ENCODE measurements at places on chromosomes 16 and 17.

DNA sequence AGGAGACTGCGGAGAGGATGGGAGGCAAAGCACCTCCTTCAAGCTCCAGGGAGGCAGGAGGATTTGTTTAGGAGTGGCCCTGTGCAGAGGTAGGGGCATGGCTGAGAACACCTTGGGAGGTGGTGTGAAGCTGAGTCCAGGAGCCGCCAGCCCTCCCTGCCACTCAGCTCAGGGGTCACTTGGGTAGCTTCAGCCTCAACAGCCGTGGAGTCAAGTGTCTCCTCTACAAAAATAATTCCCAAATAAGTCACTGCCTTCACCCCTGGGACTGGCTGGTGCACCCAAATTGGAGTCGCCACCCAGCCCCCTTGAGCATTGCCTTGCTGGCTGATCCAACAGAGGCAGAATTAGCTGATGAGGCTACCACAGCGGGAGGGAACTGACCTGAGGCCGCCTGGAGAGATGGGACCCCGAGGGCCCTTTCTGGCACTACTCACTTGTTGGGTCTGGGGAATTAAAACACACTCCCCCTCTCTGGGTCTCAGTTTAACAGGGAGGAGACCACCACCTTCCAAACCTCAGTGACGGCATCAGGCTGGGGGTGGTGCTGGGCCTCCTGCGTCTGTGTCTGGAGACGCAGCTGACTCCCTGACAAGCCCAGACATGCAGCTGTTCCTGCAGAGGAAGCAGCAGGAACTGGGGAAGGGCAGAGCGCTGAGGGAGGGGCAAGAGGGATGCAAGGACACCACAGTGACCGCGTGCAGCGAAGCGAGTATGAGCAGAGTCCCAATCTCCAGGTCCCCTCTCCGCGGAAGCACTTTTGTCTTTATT lies 87.9 kb upstream of the TOB1 start:
- peak; percentile 69 for DNase-seq

DNA sequence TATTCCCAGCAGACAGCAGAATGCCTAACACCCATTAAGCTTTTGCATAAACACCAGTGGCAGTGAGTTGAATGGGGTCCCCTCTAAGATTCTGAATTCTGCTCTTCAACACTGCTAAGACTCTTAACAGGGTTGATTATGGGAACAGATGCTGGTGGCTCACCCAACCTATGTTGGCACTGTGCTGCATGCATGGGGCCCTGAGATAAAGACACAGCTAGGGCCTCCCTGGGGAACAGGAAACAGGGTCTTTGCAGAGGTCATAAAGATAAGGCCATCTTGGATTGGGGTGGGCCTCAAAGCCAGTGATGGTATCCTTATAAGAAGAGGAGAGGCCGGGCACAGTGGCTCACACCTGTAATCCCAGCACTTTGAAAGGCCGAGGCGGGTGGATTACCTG lies 190.8 kb downstream of the SLC39A11 start:
- DNase-seq, result no peak

DNA sequence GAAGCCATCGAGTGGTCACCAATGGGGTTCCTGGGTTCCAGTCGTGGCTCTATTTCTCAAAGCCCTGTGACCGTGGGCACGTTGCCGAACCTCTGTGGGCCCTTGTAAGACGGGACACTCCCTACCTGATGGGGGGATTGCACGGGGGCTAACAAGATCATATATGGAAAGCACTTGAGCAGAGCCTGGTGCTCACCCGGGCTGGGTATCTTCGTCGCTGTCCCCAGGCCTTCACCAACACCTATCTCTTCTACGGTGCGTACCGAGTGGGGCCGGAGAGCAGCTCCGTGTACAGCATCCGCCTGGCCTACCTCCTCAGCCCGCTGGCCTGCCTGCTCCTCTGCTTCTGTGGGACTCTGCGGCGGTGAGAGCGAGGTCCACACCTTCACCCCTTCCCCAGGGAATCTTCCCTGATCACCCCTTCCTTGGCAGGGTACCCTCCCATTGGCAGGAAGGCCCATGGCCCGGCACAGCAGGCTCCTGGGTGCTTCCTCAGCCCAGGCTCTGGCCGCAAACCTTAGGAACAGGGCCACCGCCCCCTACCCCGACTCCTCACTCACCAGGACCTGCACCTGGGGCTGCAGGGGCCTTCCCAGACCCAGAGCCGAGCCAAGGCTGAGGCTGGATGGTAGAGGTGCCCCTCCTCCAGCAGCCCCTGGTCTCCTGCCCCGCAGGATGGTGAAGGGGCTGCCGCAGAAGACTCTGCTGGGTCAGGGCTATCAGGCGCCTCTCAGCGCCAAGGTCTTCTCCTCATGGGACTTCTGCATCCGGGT lies 2.8 kb downstream of the TMC8 start:
- DNase-seq, result no peak

GRCh38 chr17:3766779-3767178 lies 34.2 kb downstream of the ITGAE start:
- no peak for DNase-seq

DNA sequence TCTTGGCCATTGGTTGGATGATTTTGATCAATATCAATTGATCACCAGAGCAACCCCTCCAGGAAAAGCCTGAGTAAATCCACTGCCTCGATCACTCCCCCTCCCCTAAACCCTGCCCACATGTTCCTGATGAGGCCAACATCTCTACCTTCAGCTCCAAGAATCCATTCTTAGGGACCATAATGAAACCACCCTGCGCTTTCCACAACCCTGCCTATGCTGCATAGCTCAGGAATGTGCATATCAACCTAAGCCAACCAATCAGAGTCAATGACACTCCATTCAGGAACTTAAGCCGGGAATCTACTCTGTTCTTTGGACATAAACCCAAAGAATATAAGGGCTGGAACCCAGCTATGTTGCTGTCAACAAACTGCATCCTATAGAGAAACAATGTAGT lies 86.3 kb downstream of the MYH11 start:
- no peak for DNase-seq

- DNase-seq, result no peak
Observed at GRCh38 chr16:35182943-35183550, 1723.6 kb downstream of the TP53TG3F start.
